ENCODE measurements at places on chromosomes 12 and 14. TPM values are rescaled to one million over a fixed set of nuclear protein-coding genes. Genes with fewer than 3 reads are reported as not detected.

Gene ABCC9
- 75.4 TPM for total RNA-seq

Gene HIP1R
- total RNA-seq: 12.8 TPM

Gene PROX2
- total RNA-seq: not detected

Gene LRP1-AS
- not detected for total RNA-seq

Gene KERA
- not detected for total RNA-seq

Gene SLC38A6
- 15.8 TPM for total RNA-seq

Gene SNRPF
- 15.2 TPM for total RNA-seq

Gene TMEM63C
- not detected for total RNA-seq

Gene HAL
- total RNA-seq: 1.2 TPM

Gene KRT74
- total RNA-seq: not detected

Gene DCP1B
- total RNA-seq: 18.0 TPM

Gene KRT8
- 23.6 TPM for total RNA-seq

Gene ERBB3
- 1.4 TPM for total RNA-seq

Gene TMEM30B
- total RNA-seq: 27.3 TPM

Data from posterior vena cava (tissue), 2 donors.